ENCODE measurements at places on chromosomes 5 and 9.
A peak's percentile ranks its signal among the peaks of the same experiment; 100 is the strongest.

DNA sequence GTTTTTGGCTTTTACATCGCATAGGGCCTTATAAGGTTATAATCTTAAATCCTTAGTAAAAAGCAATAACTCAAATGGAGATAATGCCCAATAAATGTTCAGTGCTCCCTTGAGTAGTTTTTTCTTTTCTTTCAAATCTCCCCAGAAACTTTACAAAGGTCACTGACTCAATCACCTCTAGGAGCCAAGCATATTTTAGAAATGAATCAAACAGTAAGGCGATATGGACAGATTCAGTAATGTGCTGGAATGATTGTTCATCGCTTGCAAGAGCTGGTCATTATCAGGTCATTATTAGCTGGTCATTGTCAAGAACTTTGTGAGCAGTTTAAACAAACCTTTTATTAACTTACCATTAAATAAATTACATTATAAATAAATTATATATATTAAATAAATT lies 130.4 kb upstream of the SLIT3 start:
- no peak for DNase-seq

DNA sequence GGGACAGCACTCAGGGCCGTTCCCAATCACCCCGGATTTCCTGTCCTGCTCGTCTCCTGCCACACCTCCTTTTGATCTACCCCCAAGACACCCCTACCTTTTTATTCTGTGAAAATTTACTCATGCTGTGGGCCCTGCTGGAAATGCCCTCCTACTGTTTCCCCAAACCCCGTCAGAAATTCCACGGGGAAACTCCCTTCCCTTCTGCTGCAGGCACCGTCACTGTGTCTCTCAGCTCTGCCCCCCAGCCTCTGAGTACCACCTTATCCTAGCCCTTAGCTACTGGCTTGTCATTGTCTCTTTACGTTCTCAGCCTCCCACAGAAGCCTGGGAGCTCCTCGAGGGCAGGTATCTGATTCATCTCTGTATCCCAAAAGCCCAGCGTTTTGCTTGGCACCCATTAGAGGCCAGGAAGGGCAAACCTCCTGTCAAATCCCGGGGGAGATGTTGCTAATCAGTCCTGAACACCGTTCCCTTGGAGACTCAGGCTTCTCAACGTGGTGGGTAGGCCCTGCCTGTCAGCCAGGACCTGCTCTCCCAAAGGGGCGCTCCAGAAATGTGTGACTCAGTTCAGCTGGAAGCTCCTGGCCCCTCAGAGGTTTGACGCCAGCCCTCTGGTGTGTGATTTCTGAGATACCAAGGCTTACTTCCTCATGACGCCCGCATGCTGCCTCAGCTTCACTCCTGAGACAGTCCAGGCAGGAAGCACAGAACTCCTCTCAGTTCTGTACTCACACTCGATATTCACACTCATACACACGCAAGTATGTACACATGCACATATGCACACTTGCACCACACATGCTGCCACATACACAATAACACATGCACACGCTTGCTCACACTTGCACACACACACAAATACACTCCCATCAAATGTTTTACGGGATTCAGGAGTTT lies 50.7 kb upstream of the GRHPR start:
- no peak for DNase-seq

DNA sequence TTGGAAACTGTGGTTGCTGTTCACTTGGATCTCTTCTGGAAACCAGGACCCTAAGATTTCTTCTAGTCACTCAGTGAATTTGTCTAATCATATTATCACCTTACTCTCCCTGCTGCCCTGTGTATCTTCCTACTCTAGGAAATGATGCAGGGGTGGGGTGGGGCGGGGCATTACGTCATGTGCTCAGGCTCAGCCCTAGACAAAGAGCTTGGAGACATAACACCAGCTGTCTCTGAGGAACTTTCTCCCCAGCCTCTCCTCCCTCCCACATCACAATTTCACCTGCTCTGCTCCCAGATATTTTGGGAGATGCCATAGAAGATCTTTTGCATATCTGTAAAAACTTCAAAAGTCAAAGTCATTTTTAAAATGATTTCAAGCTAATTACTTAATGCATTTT lies 470.4 kb downstream of the ZSWIM6 start:
- no peak for DNase-seq

DNA sequence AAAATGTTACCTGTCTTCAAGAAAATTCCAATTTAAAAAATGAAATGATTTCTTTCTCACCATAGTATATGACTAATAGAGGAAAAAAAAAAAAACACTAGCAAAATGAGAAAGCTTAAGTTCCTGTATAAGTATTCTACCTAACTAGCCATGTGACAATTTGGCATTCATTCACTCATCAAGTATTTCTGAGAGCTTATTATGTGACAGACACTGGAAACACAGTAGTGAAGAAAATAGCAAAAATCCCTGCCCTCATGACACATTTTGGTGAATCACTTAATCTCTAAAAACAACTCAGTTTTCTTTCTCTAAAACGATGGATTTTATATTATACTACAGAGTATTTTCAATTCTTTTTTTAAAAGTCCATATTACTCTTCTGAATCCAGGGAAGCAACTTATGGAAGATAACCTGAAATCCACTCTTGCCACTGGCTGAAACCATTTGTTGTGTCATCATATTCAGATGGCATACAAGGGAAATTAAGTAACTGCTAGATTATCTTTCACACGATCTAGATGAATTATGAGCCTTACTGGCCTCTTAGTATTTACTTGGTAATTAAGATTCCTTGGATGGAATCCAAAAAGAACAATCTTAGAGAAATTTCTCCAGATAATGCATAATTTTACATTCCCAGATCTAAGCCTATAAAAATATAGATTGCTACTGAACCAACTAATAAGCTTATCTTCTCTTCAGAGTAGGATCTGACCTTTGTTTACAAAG lies 5.5 kb downstream of the PTBP3 start:
- no peak for DNase-seq

DNA sequence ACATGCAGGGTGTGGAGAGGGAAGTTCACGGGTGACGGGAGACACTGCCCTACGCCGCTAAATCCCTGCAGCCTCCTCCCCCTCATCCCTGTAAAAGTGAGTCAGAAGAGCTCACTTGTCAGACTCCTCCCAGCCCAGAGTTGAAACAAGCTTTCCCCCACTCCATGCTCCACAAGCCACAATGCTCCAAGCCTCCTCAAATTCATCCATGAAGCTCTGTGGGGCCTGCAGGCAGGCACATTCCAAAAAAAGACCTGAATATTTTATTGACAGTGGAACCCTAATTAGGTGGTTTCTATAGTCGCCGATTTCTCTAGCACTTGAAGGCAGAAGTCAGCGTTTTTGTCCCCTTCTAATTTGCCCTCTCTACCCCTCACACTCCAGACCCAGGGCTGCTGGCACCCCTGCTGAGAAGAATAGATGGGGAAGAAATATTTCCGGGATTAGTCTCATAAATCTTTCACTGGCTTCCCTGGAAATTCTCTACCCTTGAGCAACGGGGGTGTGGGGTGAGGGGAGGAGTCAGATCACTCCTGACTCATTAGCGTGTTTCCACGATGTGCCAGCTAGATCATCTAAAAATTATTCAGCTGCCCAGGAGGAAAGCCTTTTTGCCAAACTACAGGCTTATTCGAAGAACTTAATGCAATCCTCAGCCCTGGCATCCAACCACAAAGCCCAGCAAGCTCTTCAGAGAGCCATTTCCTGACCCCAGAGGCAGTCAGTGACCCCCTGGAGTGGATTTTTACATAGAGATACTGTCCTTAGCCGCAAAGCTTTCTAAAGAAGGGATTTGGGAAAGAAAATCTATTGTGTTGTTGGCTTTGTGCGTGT lies 97.1 kb downstream of the ENC1 start:
- no peak for DNase-seq

GRCh38 chr9:80619356-80619755 lies 1047.6 kb downstream of the TLE4 start:
- no peak for DNase-seq

DNA sequence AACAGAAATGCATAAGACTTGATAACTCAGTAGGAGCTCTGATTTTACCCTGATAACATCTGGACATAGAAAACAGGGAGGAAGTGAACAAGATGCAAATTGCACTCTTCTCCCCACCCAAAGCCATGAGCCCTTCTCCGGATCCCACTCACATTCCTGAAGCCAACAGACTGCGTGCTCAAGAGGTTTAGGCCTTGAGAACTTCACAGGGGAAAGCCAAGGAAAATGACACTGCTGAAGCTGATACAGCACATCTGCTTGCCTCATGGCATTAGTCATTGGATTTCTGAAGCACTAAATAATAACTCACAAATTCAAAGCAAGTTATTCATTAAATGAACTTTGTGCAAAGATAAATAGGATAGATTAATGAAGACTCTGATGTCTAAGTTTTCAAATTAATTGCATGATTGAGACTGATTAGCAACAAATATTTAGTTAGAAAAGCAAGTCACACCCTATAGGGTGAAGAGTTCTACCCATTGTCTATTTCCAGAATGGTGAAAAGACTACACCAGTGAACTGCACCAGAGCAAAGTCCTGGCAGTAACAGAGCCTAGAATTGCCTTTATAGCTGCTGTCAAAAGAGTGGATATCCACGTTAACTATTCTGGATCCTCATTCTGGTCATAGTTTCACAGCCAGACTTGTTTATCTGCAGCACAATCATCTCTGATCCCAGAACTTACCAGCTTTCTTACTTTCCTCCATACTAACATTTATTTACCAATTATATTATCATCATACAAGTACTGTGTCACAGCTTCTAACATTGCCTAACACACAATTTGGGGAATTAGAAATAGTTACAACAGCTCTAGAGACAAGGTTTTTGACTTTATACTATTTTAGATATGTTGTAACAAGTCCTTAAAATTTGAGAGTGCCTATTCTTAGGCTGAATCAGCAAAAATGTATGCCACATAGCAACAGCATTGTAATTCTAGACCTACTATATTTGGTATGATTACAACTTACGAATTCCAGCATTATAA lies 432.1 kb upstream of the RGMB start:
- DNase-seq = no peak

- DNase-seq = peak; percentile 67
Observed at GRCh38 chr5:111703662-111704061, 53.3 kb downstream of the NREP start.

GRCh38 chr5:1875843-1876659 lies 6.7 kb downstream of the IRX4 start:
- DNase-seq = no peak

DNA sequence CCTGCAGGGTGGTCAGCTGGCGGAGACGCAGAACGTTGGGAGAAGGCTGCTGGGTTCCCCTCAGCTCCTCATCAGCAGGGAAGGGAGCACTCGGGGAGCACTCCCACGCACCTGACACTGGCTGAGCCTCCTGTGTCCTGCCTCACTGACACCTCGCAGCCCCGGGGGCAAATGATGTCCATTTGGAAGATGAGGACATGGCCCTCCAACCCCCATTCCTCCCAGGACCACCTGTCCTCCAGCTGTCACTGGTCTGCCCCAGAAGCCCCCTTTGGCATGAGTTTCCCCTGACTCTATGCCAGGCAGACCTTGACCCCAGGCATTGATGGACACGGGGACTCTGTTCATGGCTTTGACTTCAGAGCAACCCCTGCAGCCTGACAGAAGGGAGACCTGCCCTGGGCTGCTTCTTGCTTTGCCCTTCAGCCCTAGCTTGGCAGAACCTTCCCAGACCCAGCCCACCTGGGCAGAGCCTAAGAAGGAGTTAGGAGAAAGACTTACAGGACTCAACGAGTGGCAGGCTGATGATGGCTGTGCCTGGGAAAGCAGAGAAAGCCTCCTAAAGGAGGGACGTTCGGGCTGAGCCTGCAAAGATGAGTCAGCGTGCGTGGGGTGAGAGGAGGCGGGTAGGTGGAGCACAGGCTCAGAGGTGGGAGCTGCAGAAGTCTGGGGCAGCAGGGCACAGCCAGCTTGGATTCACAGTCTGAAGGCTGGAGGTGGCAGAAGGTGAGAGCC lies 90.6 kb downstream of the LMX1B start:
- peak; percentile 31 for DNase-seq

- no peak for DNase-seq
Observed at GRCh38 chr9:107251756-107252322, 31.2 kb upstream of the RAD23B start.

GRCh38 chr5:116739571-116739970 lies 164.9 kb upstream of the SEMA6A start:
- no peak for DNase-seq

DNA sequence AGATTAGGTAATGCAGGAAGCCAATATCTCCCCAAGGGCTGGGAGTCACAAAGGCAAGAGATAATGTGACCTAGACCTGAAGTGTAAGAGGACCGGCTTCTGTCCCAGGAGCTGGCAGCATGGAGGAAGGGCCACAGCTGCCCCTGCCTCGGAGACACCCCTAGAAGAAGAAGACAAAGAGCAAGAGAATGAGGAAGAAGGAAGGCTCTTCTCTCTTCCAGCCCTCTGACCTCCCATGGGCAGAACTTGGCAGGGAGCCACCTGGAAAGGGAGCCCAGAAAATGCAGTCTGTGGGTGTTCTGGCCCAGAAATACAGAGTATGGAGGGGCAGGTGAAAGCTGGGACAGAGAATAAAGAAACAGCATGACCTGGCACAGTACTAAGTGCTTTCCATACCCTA lies 151.0 kb downstream of the C5orf15 start:
- DNase-seq = no peak

Data from GM20000 (cell line).